Thymus (tissue), 14 donors: ENCODE measurements at places on chromosomes 6 and 20. TPM values are rescaled to one million over a fixed set of nuclear protein-coding genes. Genes with fewer than 3 reads are reported as not detected.
A peak's percentile ranks its signal among the peaks of the same experiment; 100 is the strongest.

DNA sequence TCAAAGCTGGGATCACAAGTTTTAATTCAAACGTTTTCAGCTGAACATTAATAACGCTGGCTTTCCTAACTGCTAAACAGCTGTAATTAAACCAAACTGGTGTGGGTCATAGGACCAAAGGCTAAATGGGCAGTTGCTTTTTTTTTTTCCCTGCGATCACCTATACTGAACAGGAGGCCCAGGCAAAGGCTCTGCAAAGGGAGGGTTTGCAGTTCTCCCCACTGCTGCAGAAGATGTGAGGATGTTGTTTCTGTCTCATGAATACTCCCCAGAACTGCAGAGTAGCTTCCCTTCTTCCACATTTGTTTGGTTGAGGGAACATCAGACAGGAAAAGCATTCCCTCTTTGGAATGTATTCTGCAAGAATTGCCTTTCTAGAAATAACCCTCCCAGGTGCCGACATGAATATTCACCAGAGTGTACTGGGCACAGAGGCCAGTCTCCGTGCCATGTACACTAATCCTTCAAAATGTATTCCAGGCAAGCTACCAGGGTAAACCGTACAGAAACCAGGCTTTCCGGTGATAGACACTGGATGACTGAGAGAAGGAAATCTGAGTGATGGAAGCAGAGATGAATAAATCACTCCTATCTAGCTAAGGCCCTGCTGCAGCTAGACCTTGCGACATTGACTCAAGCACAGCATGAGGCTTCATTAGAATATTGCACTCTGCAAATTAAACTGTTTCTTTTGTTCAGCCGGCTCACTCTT lies 370.1 kb downstream of the BTBD9 start:
- DNase-seq: no peak

- DNase-seq: no peak
Observed at GRCh38 chr6:100381111-100381510, 83.6 kb downstream of the SIM1 start.

DNA sequence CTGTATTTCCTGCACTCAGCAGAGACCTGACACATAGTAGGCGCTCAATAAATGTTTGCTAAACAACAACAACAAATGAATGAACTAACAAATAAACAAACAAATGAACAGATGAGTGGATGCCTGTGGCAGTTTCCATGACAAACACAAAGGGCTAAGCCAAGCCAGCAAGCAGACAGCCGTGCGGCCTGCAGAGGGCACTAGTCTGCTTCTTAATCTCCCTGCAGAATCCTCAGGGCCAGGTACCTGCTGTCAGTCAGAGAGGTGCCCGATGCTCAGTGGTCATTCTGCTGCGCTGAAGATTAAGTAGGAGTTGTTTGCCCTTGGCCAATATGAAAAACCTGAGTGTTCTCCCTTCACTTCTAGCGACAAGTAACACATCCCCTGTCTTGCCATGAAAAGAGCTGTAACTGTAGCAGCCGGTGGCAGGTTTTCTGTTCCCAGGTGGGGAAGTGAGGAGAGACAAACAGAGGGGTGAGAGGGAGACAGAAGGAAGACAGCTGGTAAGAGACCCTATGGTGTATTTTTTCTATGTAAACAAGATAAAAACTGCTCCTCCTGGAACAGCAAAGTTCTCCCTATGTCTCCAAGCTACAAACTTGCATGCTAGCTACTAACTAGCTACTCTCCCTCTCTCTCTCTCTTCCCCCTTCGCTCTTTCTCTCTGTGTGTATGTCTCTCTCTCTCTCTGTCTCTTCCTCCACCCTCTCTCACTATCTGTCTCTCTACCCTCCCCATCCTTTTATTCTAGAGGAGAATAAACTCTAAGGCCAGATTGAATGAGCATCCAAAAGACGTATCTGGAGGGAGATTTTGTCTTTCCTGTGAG lies at the start of gene MC3R:
MC3R (plus strand) TSS at position 779 of the 829 bp plus-strand sequence. CDS start 112 bp downstream, outside the sequence.
- DNase-seq: no peak

DNA sequence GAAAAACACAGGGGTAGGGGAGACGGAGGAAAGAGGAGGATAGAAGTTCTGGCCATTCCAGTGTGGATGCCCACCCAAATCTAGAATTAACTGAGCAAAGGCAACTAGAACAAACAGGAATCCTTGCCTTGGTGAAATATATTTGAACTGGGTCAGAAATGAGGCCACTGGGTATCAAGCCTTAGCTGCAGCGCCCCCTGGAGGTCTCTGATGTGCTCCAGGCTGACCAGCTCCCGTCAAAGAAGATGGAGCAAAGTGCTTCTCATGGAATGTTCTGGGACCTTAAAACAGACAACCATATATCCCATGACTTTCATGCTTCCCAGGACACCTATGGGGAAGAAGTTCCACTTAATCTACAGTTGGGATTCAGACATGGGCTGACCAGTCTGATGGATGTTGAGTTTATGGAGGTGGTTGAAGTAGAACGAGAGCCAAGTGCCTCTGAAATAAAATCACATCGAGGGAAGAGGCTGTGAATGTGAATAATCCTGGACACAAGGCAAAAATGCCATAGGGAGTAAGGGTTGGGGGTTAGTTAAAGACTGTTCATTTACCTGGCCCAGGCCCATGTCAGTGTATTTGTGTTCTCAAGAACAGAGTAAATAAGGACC lies 50.4 kb downstream of the HLA-DPB1 start:
- peak; percentile 20 for DNase-seq

DNA sequence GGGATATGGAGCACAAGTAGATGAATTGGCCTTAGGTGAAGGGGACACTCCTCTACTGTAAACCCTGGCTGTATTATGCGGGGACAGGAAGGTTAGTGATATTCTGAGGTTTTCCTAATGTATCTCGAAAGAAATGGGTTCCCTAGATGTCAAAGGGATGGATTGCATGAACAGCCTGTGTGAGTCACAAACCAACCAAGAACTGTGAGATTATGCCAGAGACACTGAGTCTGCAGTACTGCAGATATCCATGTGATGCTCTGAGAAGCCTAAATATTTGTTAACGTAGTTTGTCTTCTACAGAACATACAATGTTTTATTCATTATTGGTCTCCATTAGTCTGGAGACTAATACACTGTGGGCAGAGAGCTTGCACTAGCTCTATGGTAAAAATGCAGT lies 182.2 kb downstream of the AKAP7 start:
- DNase-seq: no peak

DNA sequence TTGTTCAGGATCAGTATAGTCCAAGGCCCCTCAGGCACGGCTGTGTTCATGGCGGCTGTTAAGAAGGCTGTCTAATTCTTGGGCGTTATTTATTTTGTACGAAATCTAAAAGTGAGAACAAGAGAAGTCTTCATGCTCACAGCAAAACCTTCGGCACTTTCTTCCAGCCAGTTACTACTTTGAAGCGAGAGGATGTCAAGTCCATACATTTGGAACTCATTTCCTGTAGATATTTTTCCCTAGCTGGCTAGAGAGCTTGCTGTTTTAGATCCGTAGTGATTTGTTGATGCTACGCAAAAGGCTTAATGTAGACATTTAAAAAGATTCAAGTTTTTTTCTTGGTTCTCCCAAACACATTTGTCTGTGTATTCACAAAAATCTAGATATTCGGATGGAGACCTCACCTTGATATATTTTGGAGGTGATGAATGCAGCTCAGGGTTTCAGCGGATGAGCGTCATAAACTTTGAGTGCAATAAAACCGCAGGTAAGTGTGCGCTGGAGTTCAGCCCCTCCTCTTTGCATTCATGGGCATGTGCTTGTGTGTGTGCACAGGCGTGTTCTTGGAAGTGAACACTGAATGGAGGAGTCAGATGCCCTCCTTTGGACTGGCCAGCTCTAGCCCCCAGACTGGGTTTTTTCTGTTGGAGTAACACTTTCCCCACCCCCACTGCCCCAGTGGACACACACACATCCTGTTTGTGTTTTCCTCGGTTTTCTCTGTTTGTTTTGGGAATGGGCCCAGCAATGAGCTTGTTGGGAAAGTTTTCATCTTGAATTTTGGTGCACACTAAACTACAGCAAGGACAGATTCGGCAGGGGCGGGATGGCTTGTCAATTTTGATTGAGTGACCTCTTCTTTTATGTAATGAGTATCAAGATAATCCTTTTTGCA lies 65.4 kb downstream of the IGF2R start:
- no peak for DNase-seq

DNA sequence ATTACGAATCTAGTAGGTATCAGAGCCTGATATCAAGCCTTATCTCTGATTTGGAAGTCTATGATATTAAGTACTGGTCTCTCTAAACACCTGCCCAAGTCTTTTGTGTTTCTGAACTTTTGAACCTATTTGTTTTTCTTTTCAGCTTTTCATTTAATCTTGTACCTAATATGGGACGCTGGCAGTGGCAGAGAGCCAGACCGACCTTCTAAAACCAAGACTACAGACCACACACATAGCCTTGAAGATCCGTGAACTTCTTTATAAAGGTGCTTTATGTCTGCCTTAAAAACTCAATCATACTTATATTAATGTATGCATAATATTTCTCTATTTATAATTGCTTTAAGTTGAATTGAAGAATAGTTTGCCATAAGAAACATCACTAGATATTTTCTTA lies 12.6 kb upstream of the PTCHD4 start:
- no peak for DNase-seq

DNA sequence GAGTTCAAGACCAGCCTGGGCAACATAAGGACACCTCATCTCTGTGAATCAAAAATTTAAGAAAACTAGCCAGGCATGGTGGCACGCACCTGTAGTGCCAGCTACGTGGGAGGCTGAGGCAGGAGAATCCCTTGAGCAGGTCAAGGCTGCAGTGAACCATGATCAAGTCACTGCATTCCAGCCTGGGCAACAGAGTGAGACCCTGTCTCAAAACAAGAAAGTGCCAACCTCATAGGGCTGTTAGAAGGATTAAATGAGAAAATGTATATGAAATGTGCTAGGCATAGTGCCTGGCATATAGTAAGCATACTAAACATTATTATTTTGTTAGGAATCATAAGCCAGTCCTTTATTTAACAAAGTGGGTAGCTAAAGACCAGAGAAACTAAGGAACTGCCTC lies 9.1 kb upstream of the MDGA1 start:
- no peak for DNase-seq

DNA sequence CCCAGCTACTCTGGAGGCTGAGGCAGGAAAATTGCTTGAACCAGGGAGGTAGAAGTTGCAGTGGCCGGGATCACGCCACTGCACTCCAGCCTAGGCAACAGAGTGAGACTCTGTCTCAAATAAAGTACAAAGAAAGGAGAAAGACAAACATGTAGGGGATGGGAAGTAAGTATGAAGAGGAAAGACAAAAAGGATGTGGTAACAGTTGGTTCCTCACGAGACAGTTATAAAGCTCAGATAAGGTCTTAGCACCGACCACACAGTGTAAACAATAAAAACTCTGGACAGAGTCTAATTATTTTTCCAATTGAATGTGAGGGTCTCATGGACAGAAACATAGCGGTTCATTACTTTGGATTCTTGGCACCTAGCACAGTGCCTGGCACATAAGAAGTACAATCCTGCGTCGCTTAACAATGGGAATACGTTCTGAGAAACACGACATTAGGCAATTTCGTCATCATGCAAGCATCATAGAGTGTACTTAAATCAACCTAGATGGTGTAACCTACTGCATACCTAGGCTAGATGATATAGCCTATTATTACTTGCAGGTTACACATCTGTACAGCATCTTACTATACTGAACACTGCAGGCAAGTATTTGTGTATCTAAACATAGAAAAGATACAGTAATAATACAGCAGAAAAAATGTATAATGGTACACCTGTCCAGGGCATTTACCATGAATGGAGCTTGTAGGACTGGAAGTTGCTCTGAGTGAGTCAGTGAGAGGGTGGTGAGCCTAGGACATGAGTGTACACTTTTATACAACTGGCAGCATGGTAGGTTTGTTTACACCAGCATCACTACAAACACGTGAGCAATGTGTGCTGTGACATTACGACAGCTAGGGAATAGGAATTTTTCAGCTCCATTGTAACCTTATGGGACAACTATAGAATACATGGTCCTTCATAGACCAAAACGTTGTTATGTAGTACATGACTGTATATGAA lies 38.2 kb downstream of the MBOAT1 start:
- peak; percentile 21 for DNase-seq

DNA sequence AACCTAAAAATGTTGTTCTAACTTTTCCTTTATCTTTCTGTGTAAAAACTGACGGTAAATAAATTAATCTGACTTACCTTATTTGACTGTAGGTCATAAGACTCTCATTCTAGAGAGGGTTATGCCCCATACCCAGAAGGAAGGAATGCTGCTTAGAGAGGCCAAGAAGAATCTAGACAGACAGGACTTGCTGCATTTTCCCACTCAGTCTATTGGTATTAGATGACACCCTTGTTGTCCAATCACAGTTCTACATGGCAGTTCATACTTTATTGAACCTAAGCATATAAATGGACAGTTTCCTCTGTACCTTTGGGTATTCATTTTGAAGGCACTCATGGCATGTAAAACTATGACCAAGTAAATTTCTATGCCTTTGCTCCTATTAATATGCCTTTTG lies 359.6 kb upstream of the ID4 start:
- DNase-seq: no peak

GRCh38 chr6:89941031-89941762 lies 46.9 kb downstream of the GJA10 start:
- no peak for DNase-seq

DNA sequence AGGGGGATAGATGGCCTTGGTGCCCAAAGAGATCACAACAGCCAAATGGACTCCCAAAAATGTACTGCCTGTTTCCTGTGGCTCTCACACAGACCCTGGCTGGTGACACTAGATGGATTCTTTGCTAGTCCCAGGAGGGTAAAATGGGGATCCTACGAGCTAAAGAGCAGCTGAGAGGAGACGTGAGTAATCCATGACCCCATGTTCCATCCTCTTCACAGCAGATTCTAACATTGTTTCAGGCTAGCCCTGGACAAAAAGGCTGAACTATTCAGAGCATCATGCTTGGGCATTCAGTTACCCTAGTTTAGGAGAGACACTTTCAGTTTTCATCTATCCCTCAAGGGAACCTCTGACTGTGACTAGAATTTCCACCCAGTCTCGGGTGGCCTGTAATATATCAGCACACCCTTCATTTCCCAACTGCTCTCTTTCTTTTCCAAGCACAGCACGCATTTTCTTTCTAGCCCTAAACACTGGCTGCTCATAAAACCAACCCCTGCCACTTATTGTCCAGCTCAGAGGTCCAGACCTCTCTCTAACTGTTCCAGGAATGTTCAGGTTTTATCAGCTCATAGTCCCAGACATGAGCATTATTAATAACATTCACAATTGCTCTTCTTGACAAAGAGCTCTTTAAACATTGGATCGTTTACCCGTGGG lies 48.5 kb downstream of the SLC22A1 start:
- DNase-seq: no peak

- no peak for DNase-seq
Observed at GRCh38 chr6:10582774-10583508, 61.8 kb downstream of the GCNT2 start.

GRCh38 chr6:14873781-14874441 lies 372.0 kb upstream of the JARID2 start:
- no peak for DNase-seq

C20orf202 gene
- total RNA-seq: 0.09 TPM

ZSCAN12 gene
- total RNA-seq: 9.6 TPM

VSTM2L gene
- total RNA-seq: 4.4 TPM

PRPH2 gene
- 0.57 TPM for total RNA-seq

TLDC2 gene
- 0.28 TPM for total RNA-seq

SPATA2 gene
- 1.7 TPM for total RNA-seq

ZNF391 gene
- 1.1 TPM for total RNA-seq
